ENCODE measurements at places on chromosomes 3 and 15.

DNA sequence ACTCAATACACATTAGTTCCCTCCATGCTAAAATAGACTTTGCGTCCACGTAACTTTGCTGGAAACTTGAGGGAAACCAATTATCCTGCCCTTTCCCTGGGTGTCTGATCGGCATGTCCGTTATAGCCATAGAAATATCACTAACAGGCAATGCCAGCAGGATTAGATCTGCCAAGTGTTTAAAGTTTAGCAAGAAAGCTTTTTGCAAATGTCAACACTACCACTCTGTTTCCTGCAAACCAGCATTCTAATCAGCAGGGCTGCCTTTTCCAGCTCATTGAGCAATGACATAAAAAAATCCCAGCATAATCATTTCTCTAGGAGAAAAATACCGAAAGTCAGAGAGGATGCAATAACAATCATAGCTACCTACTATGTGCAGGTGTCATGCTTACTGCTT, 60.9 kb downstream of the NOX5 start:
- no peak for DNase-seq

DNA sequence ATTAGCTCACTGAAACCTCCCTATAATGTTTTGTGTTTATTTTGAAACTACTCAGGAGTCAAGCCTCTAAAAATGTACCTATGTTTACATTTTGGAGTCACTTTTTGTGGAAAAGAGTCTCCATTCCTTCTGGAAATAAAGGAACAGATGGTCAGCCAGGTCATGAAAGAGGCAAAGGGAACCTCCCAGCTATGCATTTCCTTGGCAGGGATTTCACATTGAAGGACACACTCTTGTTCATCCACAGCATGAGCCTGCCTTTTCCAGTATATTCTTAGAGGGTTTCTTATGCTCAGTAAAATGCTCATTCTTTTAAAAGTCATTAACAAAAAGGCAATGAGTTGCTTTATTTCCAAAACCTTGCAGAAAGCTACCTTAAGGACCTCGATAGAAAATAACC, 20.8 kb downstream of the STAC start:
- no peak for DNase-seq

DNA sequence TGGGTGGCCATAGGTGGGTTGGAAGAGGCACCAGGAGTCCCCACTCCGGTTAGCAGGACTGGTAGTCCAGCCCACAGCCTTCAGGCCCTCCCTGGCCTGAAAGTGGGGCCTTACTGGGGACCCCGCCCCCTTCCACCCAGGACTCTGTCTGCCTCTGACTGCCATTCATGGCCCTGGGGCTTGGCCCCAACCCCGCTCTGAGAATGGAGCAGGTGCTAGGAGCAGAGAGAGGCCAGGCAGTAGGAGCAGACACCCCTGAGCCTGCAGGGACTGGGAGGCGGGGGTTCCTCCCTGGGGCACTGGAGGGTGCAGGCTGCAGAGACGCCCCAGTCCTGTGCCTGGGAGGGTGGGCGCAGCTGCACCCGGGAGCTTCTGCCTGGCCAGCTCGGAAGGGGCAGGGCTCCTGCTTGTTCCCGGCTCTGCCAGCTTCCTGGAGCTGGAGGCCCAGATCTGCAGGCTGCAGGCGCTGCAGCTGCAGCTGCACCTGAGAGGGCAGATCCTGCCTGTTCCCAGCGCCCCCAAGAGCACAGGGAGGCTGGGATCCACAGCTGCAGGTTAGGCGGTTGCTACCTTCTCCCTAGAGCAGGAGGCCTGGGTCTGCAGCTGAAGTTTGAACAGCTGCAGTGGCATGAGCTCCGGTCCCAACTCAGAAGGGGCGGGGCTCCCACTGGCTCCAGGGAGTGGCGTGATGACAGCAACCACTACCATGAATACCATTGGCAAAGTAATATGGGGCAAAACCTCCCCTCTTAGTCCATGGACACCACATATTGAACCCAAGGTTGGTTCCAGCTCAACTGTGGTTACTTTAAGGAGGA, 194.7 kb downstream of the SQOR start:
- DNase-seq = no peak

DNA sequence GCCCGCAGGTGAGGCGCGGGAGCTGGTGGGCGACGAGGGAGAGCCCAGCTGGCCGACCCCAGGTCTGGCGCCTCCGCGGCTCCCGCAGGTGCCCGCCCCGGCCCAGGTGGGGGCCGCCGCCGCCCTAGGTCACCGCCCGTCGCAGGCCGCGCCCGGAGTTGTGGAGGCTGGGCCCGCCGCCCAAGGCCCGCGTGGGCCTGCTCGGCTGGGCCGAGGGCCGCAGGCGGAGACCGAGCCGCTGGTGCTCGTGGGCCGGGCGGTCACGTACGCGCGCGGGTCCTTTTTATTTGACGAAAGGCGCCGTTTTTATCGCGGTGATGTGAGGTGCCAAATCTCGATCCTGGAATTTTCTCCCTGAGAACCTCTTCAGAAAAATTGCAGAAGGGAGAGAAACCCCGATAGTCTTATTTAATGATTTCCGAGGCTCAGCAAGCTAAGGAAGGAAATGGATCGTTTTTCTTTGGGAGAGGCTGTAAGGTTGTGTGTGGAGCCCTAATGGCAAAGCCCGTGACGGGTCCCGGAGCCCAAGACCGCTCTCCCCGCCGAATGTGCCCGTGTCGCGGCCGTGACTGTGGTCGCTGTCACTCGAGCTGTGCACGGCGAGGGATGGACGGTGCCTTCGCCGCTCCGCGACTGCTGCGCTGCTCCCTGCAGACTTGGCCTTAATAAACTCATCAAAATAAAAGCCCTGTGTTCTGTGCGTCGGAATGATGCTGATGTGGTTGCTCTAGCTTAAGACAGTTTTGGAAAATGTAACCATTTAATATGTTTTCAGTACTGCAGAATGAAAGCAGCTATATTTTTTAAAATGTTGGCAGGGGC, 612 bp downstream of the APPL1 start:
- DNase-seq = peak; percentile 60

DNA sequence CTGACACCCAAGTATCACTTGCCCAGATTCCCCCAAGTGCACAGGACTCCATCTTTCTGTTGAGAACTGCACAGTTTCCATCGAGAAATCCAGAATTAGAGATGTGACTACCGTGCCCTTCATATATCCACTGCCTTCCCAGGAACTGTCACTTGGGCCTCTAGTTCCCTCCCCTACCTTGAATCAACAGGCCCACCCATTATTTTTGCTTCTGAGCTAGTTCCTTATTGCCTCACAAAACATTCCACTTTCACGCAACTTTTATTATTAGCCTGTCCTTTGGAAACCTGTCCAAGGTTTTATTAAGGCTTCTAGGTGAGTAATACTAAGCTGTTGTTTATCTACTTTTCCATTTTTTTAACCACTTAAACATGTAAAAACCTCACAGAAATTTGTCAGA, 17.1 kb upstream of the SLC30A4 start:
- no peak for DNase-seq

DNA sequence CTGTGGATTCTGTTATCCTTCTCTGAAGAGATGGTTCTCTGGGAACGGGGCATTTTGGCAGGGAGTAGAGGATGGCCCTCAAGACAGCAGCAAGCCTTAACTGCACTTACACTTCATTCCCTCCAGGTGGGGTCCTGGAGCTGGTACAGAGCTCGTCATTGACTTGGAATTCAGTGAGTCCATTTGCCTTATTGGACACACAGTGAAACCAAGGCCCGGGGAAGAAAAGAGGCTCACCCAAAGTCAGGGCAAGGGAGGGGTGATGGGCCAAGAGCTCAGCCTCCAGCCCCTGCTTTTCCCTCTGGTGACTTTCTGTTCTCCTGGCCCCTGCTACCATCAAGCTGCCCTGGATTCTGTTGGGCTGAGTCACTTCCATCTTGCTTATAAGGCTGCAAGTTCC, 125.6 kb downstream of the ETFA start:
- DNase-seq = peak; percentile 76

GRCh38 chr3:4680871-4681300, 187.7 kb downstream of the ITPR1 start:
- no peak for DNase-seq

DNA sequence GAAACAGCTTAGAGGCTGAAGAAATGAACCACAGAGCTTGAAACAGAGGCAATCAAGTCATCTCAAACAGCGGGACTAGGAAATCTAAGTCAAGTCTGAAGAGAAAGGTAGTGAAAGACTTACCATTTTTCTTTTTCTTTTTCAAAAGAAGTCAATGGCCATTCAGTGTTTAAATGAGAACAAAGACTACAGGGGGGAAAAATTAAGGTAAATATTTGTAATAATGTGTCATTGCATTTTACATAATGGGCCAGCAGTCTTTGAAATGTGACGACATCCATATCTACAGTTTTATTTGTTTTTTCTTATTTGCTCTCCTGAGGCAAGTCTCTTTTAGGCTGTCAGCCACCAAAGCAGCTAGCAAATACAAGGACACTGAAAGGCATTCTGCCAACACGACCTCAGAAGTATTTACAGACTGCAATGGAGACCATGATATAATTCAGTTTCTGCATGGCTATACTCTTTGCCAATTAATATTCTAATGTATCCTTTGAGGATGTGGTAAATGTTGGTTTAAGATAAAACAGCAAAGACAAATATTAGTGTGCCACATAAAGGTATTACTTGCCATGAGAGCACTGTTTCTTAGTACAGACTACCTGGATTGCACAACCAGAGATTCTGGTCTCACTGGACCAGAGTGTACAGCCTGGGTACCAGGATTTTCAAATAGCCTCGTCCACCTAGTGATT, 307.0 kb upstream of the THBS1 start:
- no peak for DNase-seq

DNA sequence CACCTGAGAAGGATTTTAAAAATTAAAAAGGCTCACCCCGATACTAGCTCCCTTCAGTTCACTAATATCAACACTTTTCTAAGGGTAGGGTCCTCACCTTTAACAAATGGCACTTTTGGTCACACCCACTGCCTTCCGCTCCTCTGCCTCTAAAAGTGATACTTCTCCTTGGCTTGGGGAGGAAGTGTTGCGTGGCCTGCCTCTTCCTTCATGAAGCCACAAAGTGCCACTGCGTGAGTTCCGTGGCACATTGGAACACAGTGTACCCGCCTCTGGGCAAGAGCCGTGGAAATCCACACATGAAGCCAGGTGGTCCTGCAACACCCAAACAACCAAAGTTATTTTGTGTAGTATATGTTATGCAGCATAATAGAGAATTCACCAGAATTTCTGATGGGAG, 3.9 kb downstream of the B4GALT4 start:
- no peak for DNase-seq

GRCh38 chr3:155069729-155070128, 10.4 kb upstream of the MME start:
- DNase-seq = no peak

GRCh38 chr3:42425736-42426407, 15.5 kb upstream of the LYZL4 start:
- no peak for DNase-seq

DNA sequence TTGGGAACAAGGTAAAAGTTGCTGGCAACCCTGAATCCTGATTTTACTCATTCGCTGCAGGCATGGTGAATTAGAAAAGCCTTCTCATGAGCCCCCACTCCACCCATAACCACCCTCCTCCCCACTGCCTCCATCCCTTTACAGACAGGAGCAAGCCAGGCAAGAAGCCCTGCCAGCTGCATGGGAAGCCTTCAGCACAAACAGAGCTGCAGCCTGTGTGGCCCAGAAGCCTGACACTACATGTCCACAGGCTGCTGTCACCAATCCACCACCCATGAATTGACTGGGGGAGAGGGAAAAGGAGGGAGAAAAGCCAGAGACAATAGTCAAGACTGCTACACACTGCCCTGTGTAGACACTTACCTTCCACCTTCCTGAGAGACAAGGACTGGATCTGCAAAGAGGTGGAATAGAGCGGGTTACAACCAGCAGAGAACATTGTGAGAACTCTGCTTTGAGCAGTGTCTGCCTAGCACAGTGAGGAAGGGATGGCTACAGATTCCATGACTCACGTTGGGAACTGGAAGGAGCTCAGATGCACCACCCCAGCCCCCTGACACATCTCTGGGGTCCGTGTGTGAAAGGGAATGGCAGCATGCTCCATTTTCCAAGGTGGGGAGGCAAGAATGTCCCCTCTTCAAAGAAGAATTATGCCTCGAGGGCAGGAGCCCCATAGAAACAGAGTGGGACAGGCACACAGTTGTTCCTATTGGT, 33.9 kb downstream of the DZIP1L start:
- DNase-seq = no peak

GRCh38 chr15:87682527-87682926, 574.0 kb downstream of the NTRK3 start:
- DNase-seq = no peak

DNA sequence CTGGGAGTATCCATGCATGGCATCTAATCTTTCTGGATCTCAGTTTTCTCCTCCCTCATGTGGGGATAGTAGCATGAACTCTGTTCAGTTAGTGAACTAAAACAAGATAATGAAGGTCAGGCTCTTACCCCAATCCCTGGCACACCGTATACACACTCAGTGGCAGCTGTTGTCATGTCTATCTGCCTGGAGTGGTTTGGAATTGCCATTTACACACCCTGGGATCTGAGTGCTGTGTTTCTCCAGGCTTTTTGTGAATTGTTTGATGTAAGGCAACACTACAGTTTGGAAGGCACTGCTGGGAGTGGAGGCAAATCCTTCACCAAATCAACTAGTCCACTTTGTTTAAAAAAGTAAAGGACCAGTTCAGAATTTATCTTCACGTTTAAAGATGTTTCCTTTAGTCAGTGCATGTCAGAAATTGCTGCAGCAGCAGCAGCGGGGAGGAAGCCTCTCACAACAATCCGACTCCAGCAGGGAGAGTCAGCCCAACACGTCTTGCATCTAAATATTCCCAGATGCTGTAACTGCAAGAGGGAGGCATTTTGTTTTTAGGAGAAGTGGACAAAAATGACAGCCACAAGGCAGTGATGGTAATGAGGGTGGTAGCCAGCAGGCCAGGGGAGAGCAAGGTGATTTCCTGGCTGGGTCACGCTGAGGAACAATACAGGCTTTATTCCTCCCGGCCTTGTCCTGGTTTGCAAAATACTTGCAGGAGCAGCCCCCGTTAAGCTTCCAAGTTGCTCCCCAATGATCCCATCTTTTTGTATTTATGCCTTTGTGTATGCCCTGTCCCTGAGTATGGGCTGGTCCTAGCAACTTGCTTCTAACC, 128.5 kb upstream of the LRIG1 start:
- DNase-seq = no peak

DNA sequence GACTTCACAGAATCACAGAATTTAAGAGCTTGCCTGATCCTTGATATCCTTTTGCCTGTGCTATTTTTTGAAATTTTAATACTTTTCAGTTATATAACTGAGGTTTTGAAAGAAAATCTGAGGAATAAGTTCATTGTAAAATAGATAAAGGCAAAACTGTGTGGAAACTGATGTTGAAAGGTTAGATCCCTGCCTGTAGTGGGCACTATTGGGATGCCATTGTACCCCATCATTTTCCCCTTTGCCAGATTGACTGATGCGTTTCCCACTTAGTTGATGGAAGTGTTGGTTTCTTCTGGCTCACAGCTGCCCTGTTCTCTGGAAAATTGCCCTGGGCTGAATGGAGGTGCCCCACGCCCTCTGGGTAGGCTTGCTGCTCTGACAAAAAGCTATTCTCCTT, 387.9 kb downstream of the RBMS3 start:
- DNase-seq = no peak

GRCh38 chr3:159919873-159920272, 68.8 kb upstream of the IL12A start:
- DNase-seq = no peak

- DNase-seq = no peak
Measured at GRCh38 chr3:146166826-146167225, 5.8 kb upstream of the PLOD2 start.

- DNase-seq = no peak
Measured at GRCh38 chr3:126777366-126777765, 73.3 kb downstream of the CHCHD6 start.

GRCh38 chr15:50135031-50135551, 16.1 kb upstream of the ATP8B4 start:
- no peak for DNase-seq

GRCh38 chr15:48596841-48597240, 48.7 kb downstream of the FBN1 start:
- DNase-seq = no peak
